ENCODE measurements at places on chromosomes 16 and 17.

- no peak for DNase-seq
These were observed 18.1 kb upstream of the LCMT1 start for GRCh38 chr16:25093208-25094061.

- no peak for DNase-seq
These were observed 530.4 kb downstream of the XYLT1 start for GRCh38 chr16:16940351-16940750.

DNA sequence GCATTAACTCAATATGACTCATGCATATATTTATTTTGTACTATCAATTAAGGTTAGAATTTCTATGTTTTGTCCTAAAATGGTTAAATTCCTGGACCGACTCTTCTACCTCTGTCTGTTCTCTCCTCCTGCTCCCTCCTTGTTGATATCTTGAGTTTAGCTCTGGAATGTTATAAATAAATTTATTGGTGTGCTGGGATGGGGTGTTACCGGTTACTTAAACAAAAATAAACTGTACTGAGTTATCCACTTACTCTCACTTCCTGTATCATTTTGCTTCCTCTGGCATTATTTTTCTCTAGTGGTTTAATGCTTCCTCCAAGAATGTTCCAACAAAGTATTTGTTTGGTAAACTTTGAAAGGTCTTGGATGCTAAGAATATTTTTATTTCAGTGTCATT is 120.1 kb downstream of the ABCA8 start:
- DNase-seq: no peak

GRCh38 chr16:80449392-80449791 is 91.4 kb upstream of the DYNLRB2 start:
- no peak for DNase-seq

GRCh38 chr17:44118427-44119050 is 4.9 kb downstream of the HDAC5 start:
- no peak for DNase-seq

- no peak for DNase-seq
These were observed 4.8 kb upstream of the PPP1R9B start for GRCh38 chr17:50155115-50155819.

DNA sequence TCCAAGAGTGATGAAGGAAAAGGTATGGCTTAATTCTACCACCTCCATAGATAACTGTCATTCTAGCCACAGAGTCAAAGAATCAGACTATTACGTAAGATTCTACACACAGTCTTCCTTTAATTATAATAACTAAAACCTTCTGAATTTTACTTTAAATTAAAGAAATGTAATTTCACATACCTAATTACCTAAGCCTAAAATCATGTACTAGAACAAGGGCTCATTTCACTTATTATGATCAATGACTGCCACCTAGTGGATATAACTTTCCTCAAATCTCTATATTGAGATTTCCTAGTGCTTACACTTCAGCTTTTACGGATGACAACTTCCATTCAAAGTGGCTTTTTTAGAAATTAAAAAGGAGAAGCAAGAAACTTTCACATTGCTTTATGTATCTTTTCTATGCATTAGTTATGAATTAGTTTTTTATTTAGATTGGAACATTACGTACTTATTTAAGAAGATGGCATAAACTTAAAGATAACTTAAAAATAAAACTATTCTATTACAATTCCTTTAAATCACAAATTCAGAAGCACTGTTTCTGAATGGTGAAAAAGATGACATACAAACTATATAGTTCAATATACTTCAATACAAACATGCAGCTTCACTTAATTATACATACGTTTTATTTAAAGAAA is 18.2 kb upstream of the ABCA10 start:
- no peak for DNase-seq
